ENCODE measurements at places on chromosomes 2 and 18. TPM values are rescaled to one million over a fixed set of nuclear protein-coding genes. Genes with fewer than 3 reads are reported as not detected.

Gene CYP26B1
- not detected for total RNA-seq

- no peak for DNase-seq
Measured at GRCh38 chr2:171297956-171298355, 135.8 kb downstream of the METTL8 start.

GRCh38 chr2:191465766-191466420, 212.0 kb upstream of the NABP1 start:
- no peak for DNase-seq

GRCh38 chr2:171081649-171082111, 79.0 kb downstream of the TLK1 start:
- DNase-seq, result no peak

GRCh38 chr2:214737188-214737587, 72.3 kb downstream of the BARD1 start:
- DNase-seq, result peak; percentile 60

GRCh38 chr2:207812726-207813080, 43.0 kb upstream of the FZD5 start:
- no peak for DNase-seq

DNA sequence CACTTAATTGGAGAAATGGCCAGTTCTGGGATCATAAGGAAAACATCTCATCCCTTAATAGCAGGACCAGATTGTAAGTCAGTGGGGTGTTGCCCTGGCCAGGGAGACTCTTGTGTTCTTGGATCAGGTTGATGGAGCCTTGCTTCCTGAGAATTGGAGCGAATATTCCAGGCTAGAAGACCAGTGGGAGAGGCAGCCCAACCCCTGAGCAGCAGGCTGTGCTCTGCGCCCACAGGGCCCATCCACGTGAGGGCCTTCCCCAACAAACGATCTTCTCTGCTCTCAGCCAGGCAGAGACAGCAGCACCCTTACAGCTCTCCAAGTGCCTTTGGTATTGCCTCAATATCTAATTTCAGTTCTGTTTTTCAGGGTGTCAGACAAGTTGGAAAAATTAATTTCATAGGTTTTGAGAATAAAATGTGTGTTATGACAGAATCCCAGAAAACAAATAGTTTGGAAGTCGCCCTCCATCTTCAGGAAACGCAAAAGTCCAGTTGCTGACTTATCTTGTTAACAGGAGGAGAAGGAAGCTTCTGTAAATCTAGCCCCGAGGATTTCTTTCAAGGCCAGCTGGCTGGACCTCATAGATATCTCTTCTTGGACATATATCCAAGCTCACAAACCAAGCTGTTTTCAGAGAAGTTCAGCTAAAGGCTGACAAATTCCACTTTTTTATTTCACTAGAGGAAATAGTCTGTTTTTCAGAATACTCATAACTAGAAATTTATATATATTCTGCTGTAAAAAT, 105.5 kb downstream of the COPS8 start:
- no peak for DNase-seq

Gene SERPINB4
- not detected for total RNA-seq

Gene ZNF396
- total RNA-seq, result not detected

Gene CFC1
- not detected for total RNA-seq

Gene SKA1
- total RNA-seq, result 2.2 TPM

Gene HOXD11
- total RNA-seq, result not detected

Gene CCDC102B
- total RNA-seq, result 1.8 TPM

- DNase-seq, result no peak
Measured at GRCh38 chr18:56199580-56200330, 438.6 kb downstream of the TXNL1 start.

Gene BCL11A
- total RNA-seq, result 2.0 TPM

DNA sequence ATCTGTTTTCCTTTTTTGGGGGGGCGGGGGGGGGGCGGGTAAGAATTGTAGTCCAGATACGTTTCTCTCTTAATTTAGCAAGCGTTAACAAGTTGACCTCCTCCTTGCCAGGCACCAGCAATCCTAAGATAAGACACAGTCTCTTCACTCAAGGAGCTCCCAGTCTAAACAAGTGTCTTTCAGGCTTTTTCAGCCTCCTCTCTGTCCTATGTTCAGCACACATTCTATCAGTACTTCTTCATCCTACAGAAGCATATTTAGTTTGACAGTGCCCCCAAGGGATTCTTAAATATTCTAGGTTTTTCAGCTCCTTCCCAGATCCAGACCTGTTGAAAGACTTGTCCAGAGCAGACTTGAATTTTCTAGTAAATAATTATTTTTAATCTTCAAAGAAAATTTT, 2.7 kb downstream of the PPP1CB start:
- no peak for DNase-seq

- no peak for DNase-seq
Measured at GRCh38 chr18:61464551-61465142, 131.4 kb downstream of the CDH20 start.

Gene ALPP
- total RNA-seq, result not detected

GRCh38 chr2:152683400-152683799, 33.9 kb downstream of the PRPF40A start:
- DNase-seq, result no peak

Gene LHCGR
- not detected for total RNA-seq

Gene GPATCH11
- 10.5 TPM for total RNA-seq

DNA sequence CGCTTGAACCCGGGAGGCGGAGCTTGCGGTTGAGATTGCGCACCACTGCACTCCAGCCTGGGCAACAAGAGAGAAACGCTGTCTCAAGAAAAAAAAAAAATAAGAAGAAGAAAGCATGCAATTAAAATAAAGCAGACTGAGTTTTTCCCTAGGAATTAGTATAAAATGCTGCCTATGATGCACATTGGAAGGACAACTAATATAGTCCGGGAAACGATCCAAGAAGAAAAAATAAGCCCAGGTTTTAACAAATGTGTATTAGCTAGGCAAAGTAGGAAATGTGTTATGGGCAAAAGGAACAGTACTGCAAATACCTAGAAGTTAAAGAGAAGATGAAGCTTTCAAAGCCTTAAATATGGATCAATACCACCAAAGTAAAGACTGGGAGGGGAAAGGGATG, 64.0 kb downstream of the SPIRE1 start:
- DNase-seq, result no peak

Gene GAD1
- total RNA-seq, result not detected

DNA sequence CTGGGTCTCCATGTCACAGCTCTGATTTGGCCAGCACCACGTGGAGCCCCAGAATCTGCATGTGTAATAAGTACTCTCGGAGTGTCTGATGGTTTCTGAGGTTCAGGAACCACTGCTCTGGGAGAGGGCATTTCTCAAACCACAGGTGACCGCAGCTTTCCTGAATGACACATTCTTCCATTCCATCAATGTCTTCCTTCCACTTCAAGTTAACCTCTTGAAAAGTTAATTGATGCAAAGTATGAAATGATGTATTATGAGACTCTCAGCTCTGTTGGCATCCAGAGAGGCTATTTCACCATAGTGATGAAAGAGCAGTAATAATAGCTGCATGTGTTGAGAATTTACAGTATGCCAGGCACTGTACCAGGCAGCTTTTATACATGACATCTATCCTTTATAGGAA, 61.3 kb upstream of the CRIM1 start:
- no peak for DNase-seq

GRCh38 chr18:57518533-57518932, 68.0 kb downstream of the FECH start:
- no peak for DNase-seq

GRCh38 chr2:28475088-28475595, 20.7 kb upstream of the PLB1 start:
- DNase-seq, result no peak

Gene EPHA4
- 23.5 TPM for total RNA-seq

Gene RAD51AP2
- total RNA-seq, result not detected

- no peak for DNase-seq
Measured at GRCh38 chr18:62634979-62635630, 80.2 kb upstream of the PHLPP1 start.

DNA sequence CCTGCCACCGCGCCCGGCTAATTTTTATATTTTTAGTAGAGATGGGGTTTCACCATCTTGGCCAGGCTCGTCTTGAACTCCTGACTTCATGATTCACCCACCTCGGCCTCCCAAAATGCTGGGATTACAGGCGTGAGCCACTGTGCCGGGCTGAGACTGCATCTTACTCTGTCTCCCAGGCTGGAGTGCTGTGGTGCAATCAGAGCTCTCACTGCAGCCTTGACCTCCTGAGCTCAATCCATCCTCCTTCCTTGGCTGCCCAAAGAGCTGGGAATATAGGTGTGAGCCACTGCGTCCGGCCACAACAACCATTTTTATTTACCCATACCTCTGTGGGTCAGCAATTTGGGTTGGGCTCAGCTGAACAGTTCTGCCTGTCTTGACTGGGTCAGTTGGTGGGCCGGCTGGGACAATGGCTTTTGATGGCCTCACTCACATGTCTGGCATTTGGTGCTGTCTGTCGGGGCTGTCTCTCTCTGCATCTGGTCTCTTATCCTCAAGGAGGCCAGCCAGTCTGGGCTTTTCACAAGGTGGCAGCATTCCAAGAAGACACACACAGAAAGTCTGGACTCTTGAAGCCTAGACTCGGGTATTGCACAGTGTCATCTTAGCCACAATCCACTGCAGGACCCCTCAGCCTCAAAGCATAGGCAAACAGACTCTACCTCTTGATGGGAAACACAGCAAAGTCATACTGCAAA, 116.8 kb upstream of the GATA6 start:
- DNase-seq, result no peak

- no peak for DNase-seq
Measured at GRCh38 chr18:3319399-3319798, 57.5 kb downstream of the MYL12B start.

DNA sequence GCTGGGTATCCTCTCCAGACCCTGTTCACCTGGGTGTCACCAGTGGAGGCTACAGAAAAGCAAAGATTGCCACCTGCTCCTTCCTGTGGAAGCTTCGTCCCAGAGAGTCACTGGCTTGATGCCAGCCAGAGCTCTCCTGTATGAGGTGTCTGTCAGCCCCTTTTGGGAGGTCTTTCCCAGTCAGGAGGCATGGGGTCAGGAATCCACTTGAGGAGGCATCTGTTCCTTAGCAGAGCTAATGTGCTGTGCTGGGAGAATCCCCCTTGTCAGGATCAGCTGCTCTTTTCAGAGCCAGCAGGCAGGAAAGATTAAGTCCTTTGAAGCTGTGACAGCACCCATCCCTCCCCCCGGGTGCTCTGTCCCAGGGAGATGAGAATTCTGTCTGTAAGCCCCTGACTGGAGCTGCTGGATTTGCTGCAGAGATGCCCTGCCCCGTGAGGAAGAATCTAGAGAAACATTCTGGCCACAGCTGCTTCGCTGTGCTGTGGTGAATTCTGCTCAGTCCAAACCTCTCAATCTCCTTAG, 121.8 kb downstream of the GPR39 start:
- no peak for DNase-seq

DNA sequence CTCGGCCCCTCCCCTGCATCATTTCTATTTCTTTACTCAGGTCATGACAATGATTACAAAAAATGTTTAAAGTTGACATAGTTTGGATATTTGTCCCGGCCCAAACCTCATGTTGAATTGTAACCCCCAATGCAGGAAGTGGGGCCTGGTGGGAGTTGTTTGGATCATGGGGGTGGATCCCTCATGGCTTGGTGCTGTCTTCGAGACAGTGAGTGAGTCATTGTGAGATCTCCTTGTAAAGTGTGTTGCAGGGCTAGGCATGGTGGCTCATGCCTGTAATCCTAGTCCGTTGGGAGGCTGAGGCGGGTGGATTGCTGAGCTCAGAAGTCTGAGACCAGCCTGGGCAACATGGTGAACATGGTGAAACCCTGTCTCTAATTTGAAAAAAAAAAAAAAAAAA, 9.2 kb upstream of the MAP4K4 start:
- DNase-seq, result no peak

Gene GAREM2
- total RNA-seq, result 4.0 TPM

Gene MAPK4
- not detected for total RNA-seq

- DNase-seq, result no peak
Measured at GRCh38 chr2:218000136-218000535, 2.7 kb downstream of the TNS1 start.

DNA sequence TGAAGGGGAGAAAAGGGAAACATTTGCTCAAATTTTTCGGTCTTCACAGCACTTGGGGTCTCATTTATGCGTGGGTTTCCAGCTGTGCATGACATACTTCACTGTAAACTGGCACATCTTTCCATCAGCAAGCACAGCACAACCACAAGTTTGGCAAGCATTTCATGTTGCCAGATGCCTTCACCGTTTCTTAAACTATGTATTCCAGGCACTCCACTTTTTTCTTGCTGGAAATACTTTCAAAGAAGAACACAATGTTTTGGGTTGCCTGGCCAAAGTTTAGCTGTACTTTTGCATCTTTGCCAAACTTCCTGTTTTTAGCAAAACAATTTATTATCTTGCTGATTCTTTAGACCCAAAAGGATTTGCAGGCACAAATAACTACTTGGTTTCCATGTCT, 194.6 kb upstream of the MEIS1 start:
- DNase-seq, result no peak

GRCh38 chr18:25516747-25517498, 165.0 kb upstream of the ZNF521 start:
- DNase-seq, result no peak

Gene ARHGEF33
- total RNA-seq, result not detected

GRCh38 chr2:219684721-219685689, 57.6 kb downstream of the SLC4A3 start:
- peak; percentile 42 for DNase-seq

Gene DCDC2C
- not detected for total RNA-seq

DNA sequence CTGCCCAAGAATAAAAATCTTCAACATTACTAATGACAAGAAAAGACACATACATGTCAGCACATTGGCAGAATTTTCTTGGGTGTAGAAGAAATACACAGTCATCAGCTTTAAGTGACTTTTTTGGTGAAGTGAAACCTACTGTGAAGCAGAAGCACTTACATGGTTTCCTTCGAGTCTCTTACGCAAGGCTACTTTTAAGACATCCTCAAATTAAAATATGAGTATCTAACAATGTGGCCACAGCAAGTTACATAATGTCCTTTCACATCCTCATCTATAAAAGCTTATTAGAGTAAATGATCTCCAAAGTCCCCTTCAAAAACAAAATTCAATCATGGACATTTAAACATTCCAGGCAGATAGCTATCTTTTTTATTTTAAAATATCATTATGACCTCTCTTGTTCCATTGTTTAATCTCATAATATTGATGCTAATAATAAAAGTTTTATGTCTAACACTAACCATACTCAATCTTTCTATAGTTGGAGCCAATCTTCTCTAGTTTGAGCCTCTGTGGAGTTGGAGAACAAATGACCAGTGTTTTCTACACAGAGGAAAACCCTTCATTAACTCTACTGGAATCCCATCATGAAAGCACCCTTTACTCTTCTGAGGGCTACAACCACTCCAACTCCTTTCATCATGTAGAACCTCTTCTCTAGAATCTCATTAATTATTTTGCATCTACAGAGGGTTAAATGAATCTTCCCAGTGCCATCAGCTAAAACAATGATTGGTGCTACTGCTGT, 182.2 kb upstream of the ZFP36L2 start:
- DNase-seq, result no peak

Gene DAW1
- not detected for total RNA-seq

DNA sequence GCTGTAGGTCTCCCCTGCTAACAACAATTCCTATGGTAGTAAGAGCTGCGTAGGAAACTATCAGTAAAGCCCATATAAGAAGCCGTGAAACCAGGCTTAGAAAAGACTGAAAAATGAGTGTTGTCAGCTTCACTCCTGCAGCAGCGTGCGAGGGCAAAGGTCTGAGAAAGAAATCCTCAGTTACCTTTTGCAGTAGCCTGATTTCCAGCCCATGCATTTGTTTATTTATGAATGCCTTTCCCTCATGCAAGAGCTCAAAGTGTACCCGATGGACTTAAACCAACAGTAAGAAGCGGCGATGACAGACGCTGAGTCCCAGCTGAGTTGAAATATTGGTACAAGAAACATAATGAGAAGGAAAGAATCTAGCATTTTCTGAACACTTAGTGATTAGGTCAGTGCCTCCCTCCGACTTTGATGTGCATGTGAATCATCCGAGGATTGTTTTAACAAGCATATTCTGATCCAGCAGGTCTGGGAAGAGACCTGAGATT, 15.0 kb upstream of the POLI start:
- DNase-seq, result no peak

Gene DYNAP
- total RNA-seq, result not detected

Gene TCF23
- not detected for total RNA-seq
